ENCODE measurements at places on chromosomes 1 and 21.
A peak's percentile ranks its signal among the peaks of the same experiment; 100 is the strongest.

DNA sequence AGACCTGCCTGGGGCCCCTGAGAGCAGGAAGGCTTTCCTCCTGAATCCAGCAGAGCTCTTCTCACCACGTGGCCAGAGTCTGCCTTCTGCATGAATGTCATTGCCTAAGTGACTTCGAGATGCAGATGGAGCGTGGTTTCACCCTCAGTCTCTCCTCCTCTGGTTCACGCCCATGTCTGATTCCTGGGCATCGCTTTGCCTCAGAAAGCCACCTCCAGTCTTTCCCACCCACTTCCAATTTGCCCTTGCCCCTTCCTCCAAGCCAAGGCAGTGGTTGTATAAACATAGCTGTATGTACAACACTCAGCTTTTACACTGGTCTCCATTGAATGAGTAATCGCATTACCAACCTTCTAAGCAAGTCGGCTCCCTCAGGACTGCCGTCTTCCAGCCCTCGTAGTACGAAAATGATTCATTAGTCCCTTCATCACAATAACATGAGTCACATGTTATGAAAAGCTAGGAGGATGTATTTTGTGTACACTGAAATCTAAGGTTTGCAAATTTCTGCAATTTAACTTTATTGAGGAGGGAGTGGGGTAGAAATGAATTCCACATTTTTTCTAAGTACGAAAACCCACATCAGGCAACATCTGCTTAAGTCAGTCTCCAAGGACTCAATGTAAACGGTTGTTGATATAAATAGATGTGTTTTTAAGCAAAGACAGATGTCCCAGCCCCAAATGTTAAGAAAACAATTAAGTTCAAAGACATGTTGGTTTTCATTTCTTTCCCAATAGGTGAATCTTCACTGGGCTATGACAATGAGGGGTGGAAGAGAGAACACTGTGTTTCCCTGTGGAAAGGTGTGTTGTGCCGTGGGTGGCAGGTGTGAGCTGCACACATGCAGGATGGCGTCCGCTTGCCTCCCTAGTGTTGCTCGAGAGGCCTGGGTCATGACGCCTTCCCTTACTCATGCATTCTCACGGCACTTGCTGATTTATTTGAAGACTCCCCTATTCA is 32.3 kb upstream of the ETS2 start:
- DNase-seq, result no peak

- no peak for DNase-seq
Observed at GRCh38 chr1:181089017-181089675, 646 bp downstream of the IER5 start.

GRCh38 chr1:156885880-156886355 is 7.6 kb upstream of the PEAR1 start:
- no peak for DNase-seq

DNA sequence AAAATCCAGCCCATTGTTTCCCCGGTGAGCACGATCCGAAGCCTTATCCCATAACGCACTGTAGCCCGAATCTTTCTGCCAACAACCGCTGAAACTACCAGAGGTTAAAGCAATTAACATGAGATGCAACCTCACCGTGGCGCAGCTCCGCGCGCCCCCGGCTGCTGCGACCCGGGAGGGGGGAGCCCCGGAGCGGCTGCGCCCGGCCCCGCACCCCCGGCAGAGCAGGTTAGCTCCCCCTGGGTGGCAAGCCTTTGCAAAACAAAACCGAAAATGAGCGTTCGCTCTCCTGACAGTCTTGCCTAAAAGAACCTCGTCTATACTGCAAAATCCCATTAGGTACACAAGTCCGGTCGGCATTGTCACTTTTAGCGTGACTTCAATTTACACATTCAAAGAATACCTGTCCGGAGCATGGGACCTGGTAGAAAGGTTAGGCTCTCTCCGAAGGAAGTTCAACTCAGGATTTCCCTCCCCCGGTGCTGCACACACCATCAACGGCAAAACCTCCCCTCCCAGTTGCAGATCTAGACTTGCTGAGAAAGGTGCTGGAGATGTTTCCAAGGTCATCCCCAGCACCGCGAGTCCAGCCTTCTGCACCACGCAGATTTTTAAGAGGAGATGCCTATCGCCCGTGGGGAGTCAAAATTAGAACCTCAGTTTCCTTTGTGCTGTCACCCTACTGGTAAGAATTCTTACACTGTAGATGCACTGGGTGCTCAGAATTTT is 107.5 kb downstream of the ZNF281 start:
- DNase-seq, result peak; percentile 40

DNA sequence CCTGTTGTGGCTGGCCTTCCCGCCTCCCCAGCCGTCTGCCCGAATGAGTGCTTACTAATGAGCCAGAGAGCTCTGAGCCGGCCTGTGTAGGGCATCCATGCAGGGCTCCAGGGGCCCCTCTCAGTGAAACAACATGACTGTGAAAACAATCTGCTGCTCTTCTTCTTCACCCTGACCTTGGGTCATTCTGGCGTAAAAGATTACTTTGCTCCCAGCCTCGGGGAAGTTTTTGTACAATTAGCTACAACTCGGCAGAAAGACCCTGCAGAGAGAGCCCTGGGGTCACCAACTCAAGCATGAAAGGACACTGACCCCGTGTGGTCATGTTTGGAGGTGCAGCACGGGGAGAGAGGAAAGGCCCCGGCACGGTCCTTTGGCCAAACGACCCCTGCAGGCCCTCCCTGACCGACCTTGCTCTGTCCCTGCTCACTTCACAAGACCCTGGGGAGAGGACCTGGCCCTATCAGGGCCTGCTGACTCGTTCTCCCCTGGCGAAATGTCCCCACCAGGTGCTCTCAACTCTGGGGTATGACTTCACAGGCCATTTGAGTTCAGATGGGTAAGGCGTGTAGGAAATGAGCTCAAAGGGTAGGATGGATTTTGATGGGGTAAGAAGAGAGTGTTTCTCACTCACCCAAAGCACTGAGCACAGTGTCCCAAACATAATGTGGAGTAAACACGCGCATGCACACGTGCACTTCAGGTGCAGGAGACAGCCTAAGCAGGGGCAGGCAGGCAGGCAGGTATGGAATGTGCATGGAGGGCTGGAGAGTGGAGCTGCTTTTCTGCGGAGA is 22.9 kb upstream of the FAM20B start:
- DNase-seq, result peak; percentile 81

GRCh38 chr21:41831453-41831831 is 47.7 kb downstream of the PRDM15 start:
- DNase-seq, result no peak

DNA sequence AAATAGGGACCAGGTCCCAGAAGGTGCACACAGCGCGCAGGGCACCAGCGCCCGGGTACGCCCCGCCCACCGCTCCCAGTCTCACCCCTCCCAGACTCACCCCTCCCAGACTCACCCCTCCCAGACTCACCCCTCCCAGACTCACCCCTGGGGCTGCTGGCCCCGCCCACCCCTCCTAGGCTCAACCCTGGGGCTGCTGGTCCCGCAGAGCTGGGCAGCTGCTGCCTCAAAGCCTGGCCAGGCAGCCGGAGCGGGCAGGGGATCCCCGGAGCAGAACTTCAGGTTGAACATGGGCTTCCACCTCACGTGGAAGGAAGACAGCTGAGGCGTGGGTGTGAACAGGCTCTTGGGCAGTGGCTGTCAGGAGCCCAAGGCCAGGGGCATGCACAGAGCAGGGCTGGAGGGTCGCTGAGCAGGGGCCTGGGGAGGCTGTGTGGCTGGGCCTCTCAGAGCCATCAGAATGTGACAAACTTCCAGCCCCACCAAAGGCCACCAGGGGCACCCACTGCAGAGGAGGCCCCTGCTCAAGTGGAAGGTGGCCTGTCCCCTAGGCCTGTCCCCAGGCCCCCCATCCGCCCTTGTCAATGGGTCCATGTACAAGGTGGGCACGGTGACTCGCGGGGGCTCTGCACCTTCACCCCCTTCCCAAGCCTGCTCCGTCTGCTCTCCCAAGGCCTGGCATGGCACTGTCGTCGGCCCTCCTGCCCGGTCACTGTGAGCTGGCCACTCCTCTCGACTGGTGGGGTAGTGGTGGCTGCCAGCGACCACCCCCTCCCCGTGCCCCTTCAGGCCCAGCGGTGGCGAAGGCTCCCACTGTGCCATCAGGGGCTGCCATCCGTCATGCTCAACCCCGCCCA is 20.4 kb upstream of the SUMO3 start:
- no peak for DNase-seq

GRCh38 chr1:209072481-209072880 is 511.0 kb upstream of the CAMK1G start:
- no peak for DNase-seq

All from HEK293T (cell line).